ENCODE measurements at places on chromosomes 2 and 18.

DNA sequence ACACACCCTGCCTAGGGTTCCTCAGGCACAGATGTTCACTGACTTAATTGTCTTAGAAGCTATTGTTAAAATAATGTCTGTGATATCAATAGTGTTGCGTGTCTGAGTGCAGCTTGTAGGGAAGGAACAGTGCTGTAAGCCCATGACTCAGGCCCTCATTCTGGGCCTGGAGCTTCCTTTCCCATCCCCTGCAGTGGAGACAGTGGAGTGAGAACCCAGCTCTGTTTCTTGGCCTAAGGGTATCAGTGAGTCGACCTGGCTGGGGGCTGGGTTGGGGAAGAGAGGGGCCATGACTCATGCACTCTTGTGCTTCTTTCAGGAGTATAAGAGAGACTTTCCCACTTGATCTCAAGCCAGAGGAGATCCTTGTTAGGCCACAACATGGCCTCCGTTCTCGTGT, 106.8 kb downstream of the HRH4 start:
- no peak for DNase-seq

DNA sequence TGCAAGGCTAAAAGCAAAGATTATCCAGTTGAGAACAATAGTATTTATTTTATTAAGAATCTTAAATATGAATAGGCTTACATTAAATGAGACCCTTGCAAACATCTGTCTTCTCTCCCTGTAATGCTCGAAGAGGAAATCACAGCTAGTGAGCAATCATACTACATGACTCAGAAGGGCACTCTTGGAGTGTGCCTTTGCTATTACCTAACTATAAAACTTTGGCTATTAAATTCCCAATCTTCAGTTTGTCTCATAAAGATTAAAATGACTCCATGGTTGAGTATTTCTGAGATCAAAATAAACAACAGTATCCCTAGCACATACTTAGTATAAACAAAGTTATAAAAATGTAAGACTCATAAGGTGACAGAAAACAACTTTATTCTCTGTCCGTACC, 296.9 kb downstream of the KCNJ3 start:
- no peak for DNase-seq

DNA sequence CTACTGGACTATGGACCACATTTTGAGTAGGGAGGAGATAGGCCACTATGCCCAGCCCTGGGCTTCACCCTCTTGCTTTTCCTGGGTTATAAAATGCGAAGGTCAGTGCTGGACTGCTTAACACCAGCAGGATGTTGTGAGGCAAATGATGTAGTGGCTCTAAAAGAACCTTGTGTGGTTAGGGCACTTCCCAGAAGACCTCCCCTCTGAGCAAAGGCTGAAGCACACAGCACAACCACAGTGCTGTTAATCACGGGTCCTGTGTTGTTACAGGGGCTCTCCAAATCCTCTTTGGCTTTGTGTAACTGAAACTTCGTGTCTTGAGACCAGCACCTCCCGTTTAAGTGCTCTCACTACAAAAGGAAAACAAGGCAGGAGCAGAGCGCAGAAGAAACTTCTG, 166.9 kb downstream of the KLHL29 start:
- no peak for DNase-seq

DNA sequence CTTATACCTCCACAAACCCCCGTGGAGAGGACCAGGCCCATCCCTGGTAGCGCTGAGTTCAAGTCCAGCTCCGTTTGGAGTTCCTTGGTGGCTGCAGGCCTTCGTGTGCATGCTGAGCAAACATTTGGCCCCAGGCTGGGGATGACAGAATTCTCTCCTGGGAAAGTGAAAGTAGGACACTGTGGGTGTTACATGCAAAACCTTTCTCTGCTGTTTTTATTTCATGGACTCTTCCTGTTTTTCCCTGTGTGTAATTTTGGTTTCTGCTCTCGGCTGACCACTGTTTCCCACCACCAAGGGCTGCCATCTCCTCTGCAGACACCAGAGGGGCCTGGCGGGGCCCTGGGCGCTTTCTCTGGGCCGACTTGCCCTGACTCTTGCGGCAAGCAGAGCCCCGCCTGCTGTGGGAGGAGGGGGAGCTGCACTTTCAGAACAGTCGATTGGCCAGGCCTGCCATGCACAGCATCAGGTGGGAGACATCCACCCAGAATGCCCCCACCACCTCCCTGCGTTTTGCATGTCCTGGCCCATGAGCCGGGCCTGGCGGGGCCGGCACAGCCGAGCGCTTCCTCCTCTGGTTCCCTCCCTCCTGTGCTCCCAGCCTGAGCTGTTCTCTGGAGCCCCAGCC, 102.4 kb downstream of the CABLES1 start:
- DNase-seq = peak; percentile 34

- DNase-seq = no peak
Observed at GRCh38 chr18:63271148-63271547, 48.4 kb downstream of the BCL2 start.
